ENCODE measurements at places on chromosomes 1 and 21. TPM values are rescaled to one million over a fixed set of nuclear protein-coding genes. Genes with fewer than 3 reads are reported as not detected.
A peak's percentile ranks its signal among the peaks of the same experiment; 100 is the strongest.

GRCh38 chr1:243706563-243706962 is 143.5 kb downstream of the AKT3 start:
- no peak for DNase-seq

The S100A6 gene
- total RNA-seq: 1,155 TPM

DNA sequence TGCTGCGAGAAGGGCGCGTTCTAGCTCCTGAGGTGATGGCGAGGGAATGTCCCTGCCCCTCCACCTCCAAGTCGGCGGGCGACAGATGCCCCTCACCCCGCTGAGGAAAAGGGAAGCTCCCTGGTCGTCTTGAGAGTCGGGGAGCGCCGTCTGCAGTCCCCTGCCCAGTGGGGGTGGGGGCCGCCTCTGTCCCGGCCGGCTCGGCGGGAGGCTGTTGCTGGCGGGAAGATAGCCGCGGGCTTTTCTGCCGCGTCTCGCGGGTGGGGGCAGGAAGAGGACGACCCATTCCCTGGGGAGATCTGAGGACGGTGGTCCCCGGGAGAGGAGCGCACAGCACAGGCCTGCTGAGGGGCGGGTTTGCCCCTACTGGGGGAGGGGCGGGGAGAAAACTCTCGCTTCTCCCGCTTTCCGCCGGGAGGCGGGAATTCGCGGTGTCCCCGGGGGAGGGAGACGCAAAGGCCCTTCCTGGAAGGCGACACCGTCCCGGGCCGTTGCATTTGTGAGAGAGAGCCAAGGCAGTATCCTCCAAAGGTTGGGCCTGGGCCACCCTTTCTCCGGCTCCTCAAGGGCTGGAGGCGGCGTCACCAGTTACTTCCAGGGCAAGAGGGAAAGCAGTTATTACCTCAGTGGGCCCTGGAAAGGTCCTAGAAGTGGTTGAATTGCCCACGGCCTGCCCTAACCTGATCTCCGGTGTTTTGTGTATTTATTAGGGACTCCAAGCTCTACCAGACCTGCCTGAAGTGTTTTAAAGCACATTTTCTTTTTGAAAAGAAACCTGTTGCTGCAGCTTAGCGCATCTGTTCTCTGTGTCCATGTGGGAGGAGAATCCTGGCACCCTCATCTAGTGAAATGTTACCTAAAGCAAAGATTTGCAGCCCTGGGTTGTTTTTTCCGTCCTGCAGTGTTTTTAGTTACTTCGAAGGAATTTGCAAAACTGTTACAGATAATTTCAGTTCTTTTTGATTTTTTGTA is 648 bp downstream of the S100PBP start:
- peak; percentile 51 for DNase-seq

The MANEAL gene
- total RNA-seq: 3.1 TPM

DNA sequence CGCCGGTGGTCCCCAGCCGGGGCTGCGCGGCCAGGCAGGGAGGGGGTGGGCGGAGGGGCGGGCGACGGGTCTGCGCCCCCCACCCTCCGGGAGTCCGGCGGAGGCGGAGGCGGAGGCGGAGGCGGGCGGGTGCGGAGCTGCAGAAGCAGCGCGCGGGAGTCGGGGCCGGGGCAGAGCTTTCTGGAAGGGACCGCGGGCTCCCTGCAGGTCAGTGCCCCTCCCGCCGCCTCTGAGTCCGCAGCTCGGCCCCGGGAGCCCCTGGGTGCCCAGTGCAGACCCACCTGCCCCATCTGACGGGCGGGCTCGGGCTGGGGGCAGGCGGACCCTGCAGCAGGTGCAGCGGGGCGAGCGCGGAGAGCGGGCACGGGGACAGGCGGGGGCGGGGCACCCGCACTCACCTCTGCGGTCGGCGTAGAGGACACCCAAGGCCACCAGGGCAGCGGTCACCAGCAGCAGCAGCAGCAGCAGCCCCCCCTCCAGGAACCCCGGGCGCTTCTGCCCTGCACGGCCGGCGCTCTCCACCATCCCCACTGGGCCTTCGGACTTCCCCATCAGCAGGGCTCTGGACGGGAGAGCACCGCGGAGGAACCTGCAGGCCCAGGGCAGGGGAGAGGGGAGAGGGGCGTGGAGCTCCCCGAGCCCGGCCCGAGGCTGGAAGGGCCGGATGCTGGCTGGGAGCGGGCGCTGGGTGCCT is 3.7 kb downstream of the MMEL1 start:
- DNase-seq: no peak

- DNase-seq: peak; percentile 30
Measured at GRCh38 chr1:222168621-222169020, 379.3 kb downstream of the HHIPL2 start.

The MIA3 gene
- total RNA-seq: 74.2 TPM

GRCh38 chr21:41653243-41653953 is 113.5 kb downstream of the RIPK4 start:
- no peak for DNase-seq

All from mammary epithelial cell (primary cell).